ENCODE measurements at places on chromosomes 2 and 18.

GRCh38 chr2:38370664-38371063, 6.4 kb downstream of the ATL2 start:
- DNase-seq, result no peak

DNA sequence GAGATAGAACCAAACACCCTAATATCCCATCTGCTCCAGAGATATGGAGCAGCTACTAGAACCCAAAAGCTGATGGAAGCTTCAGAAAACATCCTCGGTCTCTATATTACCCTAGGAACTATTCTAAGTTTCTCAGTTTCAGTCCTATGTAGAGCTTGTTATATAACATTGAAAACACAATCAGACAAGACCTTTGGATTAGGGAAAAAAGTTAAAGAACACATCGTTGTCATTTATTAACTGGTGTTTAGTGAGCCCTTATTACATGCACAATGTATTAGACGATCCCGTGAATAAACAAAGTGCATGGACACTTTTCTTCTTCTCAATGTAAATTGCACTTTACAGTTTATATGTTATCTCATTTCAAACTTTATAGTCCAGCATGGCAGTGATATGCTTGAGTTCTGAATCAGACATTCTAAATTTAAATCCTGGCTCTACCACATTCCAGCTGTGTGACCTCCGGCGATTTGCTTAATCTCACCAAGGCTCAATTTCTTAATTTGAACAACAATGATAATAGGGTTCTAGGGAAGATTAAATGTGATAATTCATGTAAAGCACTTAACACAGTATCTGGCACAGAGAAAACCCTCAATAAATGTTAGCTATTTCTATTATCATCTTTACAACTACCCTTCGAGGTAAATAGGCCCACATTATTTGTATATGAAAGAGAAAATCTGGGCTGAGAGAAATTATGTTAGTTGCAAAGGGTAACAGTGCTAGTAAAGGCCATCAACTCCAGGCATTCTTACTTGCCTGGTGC, 83.6 kb upstream of the PIK3C3 start:
- no peak for DNase-seq

- peak; percentile 74 for DNase-seq
These were observed 75.5 kb downstream of the GULP1 start for GRCh38 chr2:188367164-188367563.

GRCh38 chr2:85421260-85422071, 3.0 kb downstream of the SH2D6 start:
- DNase-seq, result peak; percentile 77

GRCh38 chr2:19697131-19697530, 204.7 kb downstream of the TTC32 start:
- DNase-seq, result no peak

- DNase-seq, result no peak
These were observed 124.0 kb downstream of the NRP2 start for GRCh38 chr2:205806143-205806905.

DNA sequence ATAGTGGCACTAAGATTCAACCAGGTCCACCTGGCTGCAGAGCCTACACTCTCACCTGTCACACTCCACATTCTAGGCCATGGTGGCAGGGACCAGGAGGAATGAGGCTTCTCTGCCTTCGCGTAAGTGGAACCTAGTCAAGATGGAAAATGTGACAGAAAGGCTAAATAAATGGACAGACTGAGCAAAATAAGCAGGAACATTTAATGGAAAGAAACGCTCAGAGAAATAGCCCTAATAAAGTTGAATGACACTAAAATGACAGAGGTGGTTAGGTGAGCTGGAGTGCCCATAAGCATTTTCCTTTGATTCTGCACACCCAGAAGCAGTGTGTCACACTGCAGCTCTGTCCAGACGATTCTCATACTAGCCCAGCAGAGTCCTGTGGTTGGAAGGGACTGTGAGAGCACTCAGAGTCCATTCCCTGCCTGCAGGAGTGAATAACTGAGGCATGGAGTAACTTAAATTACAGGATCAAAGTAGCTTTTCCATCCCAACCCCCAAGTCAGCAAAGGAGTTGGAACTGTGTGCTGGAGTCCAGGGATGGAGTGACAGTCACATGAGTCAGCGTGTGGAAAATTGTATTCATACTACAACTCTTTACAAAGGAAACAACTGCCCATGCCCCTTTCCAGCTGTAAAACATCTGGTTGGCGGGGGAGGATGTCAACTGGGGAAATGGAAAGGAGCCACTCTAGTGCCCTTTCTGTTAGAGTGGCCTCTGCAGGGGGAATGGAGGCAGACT, 105.4 kb upstream of the LGALSL start:
- DNase-seq, result no peak

DNA sequence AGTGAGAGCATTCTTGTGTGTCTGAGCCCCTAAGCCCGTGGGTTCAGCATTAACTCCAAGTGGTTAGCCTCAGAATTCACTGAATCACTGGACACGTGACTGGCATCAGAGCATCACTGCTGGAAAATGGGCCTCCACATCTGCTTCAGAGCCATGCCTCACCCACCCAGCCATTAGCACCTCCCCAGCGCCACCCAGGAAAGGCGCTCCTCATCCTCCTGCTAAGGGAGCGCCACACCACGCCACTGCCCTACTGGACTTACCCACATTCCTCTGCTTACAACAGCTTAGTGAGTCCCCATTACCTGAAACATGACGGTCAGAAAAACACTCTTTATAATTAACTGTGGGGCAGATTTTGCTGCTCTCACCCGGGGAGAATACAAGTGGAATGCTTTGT, 442.6 kb upstream of the MYT1L start:
- DNase-seq, result no peak

- DNase-seq, result no peak
These were observed 278.6 kb upstream of the HS6ST1 start for GRCh38 chr2:128597121-128597762.

GRCh38 chr2:239917125-239917956, 107.8 kb downstream of the NDUFA10 start:
- DNase-seq, result no peak

GRCh38 chr2:194214192-194214591, 1442.8 kb upstream of the SLC39A10 start:
- no peak for DNase-seq
